ENCODE measurements at places on chromosomes 12 and 14.

GRCh38 chr14:98826618-98827017 is 445.4 kb downstream of the BCL11B start:
- DNase-seq, result no peak

GRCh38 chr14:79972230-79972629 is 239.1 kb downstream of the DIO2 start:
- no peak for DNase-seq

GRCh38 chr14:33914676-33915516 is 36.0 kb downstream of the EGLN3 start:
- DNase-seq, result no peak

DNA sequence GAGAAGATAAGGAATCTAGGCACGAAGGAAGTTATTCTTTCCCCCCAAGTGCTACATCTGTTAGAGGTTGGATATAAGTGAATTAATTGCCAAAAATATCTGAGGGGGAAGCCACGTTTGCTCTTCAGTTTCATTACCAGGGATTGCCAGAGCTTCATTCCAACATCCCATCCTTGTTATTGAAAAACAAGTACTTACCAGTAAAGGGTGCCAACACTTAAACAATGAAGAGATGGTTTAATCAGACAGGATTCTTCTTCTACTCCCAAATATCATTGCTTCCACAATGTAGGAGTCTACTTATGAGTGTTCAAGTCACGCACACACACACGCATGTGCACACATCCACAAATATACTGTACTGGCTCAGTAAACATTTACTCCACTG is 312.4 kb downstream of the RPAP3 start:
- DNase-seq, result no peak

DNA sequence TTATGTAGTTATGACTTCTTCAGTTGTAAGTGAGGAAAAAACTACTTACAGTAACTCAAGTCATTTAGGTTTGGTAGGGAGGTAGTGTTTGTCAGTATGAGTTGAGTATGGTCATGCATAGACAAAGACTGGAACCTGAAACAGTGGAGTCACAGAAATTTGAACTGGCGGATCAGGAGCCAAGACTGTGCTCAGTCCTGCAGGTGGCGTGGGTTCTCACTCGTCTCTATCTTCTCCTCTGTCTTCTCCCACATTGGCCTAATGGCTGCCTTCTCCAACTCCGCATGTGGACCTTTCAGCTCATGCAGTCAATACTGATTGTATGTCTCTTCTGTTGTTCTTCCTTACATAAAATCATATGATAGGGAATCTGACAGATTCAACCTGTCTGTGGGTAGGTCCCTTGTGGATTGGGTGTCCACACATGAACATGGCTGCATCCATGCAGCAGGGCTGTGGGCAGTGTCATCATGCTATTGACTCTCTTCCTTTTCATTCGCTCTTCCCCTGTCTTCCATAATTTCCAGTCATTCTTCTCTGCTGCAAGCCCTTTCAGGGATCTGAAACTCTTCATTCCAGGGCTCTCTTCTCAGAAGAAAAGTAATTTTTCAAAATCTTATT is 78.8 kb upstream of the NEDD1 start:
- DNase-seq, result no peak

DNA sequence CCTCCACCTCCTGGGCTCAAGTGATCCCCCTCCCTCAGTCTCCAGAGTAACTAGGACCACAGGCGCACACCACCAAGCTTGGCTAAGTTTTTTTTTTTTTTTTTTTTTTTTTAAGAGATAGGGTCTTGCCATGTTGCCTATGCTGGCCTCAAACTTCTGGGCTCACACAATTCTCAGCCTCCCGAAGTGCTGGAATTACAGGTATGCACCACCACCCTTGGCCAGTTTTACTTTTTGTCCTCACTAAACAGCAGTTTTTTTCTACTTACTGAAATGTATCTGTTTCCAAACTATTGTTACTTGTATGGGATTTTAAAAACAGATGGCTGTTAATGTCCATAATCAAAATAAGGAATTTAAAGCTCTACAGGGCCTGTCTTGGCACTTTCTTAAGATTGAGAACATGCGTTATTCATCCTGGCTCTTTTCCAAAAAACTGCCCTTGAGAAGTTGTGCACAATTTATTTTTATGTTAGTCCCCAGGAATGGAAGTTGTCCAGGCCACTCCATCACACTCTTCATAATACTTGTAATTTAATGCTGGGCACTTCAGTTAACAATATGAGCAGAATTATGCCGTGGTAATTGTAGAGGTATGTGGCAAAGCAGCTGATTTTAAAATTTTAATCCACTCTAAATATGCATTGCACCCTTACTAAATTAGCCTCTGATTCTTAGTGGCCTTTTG is 51.9 kb upstream of the REP15 start:
- DNase-seq, result no peak

- DNase-seq, result no peak
These were observed 271.0 kb downstream of the ERC1 start for GRCh38 chr12:1262011-1262410.

GRCh38 chr12:68175557-68176061 is 16.1 kb upstream of the IFNG start:
- peak; percentile 59 for DNase-seq

DNA sequence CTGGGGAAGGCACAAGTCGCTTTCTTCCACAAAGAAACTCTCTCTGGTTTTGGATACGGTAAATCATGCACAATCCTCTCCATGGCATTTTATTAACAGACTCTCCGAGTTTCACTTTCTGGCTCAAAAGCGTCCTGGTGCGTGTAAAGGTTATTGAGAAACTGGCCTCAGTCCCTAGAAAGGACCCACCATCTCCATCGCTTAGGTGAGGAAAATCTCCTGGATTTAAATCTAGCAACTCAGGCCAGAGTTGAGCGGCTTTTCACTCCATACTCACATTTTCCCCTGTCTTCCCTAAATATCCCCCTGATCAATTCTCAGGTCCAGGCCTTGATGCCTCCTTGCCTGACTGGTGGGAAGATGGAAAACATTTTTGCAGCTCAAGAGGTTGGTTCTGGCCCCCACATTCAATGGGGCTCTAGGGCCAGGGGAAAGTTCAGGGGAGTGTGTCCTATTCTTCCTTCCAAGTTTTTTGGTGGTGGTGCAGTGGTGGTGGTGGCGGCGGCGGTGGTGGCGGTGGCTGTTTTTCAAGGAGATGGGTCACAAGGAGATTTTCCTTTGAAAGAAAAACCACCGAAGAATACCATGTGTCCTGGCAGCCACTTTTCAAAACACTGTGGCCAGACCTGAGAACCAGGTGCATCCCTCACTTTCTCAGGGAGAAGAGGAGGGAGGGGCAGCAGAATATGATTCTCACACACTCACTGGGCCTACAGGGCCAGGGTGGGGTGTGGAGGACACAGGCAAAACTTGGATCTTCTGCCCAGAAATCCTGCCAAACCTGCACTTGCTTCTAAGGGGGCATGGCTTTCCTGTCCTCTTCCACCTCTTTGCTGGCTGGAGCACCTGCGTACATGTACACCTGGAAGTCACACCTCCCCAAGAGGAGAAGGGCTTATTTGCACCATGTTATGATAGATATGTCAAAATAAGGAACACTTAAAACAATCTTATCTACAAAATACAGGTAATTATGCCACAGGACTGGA is 46.7 kb upstream of the PNMA1 start:
- no peak for DNase-seq

DNA sequence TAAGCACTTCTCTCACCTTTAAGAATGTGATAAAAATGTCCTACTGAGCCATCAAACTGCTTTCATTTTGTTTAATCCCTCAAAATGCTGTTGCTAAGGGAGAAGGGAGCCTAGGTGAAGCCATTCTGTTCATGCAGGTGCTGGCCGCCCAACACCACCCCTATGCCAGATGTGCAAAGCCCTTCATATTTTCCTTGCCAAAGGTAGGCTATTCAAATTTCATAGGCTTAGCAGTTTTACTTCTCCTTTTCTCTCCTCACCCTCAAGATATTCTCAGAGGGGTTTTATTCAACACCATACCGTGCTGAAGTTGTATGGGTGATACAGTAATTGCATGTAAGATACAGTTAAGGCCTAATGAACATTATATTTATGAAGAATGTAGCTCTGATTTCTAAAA is 461.7 kb downstream of the GXYLT1 start:
- DNase-seq, result no peak

DNA sequence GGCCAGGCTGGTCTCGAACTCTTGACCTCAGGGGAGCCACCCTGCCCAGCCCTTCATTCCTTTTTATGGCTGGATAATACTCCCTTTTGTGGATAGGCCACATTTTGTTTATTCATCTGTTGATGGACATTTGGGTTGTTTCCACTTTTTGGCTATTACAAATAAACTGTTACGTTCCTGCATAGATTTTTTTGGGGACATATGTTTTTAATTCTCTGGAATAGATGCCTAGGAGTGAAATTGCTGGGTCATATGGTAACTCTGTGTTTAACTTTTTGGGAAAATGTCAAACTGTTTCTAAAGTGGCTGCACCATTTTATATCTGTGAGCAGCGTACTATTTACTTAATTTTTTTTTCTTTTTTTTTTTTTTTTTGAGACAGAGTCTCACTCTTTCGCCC is 9.8 kb downstream of the KMT5A start:
- DNase-seq, result no peak

DNA sequence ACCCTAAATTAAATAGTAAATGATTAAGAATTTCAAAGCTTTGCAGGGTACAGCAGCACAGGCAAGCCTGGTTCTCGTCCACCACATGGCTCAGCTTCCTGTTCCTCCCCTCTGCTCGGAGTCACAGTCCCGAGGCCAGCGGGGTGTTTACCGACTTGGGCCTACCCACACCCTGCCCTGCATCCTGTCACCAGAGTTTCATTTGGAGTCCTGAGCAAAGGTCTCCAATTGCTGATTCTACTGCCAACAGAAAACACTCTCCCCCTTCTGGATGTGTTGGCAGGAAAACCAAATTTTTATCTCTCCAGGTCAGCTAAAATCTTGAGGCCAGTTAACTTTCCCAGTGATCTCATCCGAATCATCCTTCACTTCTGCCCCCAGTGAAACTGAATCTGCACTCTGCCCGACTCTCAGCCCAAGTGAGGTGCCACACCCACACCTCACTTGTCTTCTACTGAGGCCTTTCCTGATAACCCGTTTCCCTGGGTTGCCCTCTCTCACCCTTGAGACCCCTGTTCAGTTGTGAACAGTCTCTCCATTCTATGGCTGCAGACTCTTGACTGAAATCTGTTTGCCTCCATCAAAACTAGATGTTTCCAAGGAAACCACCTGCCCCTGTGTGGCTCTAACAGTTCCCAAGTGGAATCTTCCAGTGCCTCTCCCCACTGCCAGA is 71.2 kb downstream of the VCPKMT start:
- DNase-seq, result peak; percentile 58

DNA sequence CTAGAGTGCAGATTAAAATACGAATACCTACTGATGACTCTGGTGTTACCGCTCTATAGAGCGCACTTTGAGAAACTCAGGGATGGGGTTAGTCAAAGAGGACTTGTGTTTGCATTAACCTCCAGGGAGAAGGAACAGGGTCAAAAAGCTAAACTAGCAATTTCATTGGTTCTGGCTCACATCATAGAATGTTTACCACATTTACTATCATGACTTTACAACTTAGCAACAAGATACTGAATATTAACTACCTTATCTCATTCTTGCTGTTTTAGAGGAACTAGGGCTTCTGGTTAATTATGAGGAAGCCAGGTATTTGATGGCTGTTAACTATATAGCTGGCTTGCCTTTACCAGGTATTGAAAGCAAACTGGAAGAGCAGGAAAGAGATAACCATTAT is 12.8 kb downstream of the LGALS3 start:
- DNase-seq, result no peak

GRCh38 chr12:54419088-54419887 is at the start of gene ITGA5:
TSS of gene ITGA5 (minus strand) at chr12:54419266. CDS start at chr12:54419198, 68 bp downstream.
- DNase-seq, result no peak

DNA sequence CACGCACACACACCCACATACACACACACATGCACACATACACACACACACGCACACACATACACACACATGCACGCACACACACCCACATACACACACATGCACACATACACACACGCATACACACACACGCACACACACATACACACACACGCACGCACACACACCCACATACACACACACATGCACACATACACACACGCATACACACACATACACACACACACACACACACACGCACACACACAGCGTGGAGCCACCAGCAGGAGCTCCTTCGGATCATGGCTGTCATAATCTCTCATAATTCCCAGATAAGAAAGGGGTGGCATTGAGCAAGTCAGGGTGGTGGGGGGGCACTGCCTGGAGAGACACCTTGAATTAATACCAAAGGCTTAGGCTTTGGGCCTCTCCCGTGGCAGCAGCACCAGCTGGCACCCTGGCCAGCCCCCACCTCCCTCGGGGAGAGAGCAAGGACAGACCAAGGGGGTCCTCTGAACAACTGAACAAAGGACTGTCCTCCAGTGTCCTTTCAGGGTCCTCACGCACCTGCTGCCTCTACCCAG is 21.9 kb downstream of the ANO2 start:
- DNase-seq, result no peak
